ENCODE measurements at places on chromosomes 12 and 14. TPM values are rescaled to one million over a fixed set of nuclear protein-coding genes. Genes with fewer than 3 reads are reported as not detected.

The PLEKHH1 gene
- 8.9 TPM for total RNA-seq

The TPPP2 gene
- total RNA-seq: not detected

The NRL gene
- 1.6 TPM for total RNA-seq

The BRMS1L gene
- 14.6 TPM for total RNA-seq

The SUOX gene
- 2.2 TPM for total RNA-seq
